ENCODE measurements at places on chromosomes 12 and 14.

GRCh38 chr12:17818931-17819330 lies 271.1 kb downstream of the RERGL start:
- DNase-seq, result no peak

DNA sequence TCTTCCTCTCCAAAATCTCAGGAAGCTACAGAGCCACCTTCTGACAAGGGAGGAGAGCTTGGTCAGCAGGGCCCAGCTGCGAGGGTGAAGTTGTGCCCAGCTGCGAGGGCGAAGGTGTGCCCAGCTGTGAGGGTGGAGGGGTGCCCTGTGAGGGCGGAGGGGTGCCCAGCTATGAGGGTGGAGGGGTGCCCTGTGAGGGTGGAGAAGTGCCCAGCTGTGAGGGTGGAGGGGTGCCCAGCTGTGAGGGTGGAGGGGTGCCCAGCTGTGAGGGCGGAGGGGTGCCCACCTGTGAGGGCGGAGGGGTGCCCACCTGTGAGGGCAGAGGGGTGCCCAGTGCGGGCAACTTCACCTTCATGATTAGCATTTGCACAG lies 20.4 kb upstream of the TTC7B start:
- DNase-seq, result no peak

- DNase-seq, result peak; percentile 7
Measured at GRCh38 chr14:87000081-87000480, 992.9 kb downstream of the GALC start.

DNA sequence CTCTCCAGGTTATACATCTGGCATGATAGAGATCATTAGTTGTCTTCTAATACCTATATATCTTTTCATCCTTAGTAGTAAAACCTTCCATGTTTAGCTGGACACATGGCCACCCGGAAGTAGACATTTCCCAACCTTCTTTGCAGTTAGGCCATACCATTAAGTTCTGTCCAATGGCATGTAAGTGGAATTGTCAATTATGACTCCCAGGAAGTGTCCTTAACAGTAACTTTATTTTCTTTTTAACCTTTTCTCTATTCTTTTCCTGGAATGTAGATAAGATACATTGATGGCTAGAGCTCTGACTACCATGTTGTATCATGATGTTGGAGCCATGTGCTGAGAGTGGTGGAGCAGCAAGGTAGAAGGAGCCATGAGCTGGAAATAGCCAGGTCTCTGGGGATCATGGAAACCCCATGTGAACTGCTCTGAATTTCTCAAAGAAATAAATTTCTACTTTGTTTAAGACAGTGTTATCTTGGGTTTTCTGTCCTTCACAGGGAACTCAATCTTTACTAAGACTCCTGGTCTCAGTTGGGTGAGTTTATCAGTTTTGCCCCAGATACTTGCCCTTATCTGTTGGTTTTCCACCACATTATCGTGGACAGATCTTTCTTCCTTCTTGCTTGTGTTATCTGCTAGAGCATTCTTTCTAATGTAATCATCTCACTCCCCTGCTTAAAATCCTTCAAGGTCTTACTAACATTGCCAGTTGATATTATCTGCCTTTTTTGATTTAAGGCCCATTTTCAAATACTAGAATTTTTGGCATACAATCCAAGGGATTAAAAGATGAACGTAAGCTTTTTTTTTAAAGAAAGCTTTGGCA lies 5.1 kb upstream of the LTA4H start:
- DNase-seq, result no peak

- DNase-seq, result no peak
Measured at GRCh38 chr12:110312581-110313360, 31.7 kb downstream of the ATP2A2 start.

DNA sequence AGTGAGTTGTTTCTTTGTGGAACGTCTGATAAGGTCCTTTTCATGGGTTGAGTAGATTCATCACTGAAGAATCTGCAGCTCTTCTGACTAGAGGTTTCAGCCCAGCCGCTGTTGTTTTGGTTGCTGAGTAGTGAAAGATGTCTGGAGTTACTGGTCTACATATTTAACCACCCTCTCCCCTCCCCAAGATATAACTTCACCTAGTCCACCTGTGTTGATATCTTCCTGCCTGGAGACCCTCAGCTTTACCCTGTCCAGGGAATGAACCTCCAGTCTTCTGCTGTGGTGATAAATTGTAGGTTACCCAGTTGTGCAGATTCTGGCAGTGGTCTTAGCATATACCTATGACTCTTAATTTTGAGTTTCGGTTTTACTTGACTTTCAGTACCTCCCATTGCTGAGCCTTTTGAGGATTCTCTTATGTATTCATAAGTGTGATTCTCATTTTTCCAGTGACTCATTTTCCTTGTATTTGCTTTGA lies 62.9 kb downstream of the CCDC91 start:
- no peak for DNase-seq

GRCh38 chr12:46985816-46986215 lies 93.6 kb upstream of the PCED1B start:
- DNase-seq, result no peak

DNA sequence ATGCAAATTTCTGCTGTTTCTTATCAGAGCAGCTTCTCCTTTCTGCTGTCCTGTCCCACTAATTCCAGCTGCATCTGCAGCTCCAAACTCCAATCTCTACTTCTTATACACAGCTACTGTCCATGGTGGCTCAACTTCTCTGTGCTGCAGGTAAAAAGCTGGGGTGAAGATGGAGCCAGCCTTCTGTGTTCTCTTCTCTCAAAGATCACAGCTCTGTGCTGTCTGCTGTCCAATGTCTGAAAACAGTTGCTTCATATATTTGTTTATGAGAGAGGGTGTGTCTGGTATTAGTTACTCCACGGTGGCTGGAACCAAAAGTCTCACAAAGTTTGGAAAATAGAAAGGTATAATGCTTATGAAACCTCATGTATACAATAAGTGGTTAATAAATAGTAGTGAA lies 445.8 kb upstream of the TBX3 start:
- no peak for DNase-seq

DNA sequence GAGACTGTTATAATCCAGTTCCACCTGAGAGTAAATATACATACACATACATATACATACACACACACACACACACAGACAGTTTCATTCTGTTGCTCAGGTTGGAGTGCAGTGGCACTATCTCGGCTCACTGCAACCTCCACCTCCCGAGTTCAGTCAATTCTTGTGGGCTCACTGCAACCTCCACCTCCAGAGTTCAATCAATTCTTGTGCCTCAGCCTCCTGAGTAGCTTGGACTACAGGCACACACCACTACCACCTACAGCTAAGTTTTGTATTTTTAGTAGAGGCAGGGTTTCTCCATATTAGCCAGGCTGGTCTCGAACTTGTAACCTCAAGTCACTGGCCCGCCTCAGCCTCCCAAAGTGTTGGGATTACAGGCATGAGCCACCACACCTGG lies 8.9 kb upstream of the PHLDA1 start:
- no peak for DNase-seq
